ENCODE measurements at places on chromosomes 6 and 20.

- no peak for DNase-seq
Measured at GRCh38 chr20:44765091-44765490, 19.4 kb downstream of the KCNK15 start.

DNA sequence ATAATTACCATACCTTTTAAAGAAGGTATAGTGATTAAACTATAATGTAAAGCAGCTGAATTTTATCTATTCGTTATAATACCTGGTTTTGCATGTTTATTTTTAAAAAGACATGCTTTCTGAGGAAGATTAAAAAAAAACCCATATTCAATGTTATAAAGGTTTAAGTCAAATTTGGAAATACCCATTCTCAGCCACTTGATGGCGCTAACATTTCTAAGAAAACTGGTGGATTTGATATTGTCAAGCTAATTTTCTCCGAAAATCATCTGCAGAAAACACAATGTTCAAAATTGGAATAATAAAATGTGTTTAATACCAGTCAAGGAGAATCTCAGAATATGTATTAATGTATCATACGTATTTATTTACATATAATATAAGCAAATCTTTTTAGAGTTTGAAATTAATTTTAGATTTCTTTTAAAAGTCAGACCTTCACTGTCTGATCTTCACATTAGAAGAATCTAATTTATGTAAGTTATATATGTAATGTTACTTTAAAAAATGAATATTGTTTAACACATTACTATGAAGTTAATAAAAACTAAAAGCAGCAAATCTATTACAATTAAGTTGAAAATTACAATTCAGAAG is 35.0 kb downstream of the SHPRH start:
- DNase-seq, result no peak

- no peak for DNase-seq
Measured at GRCh38 chr6:77425216-77425615, 38.1 kb downstream of the HTR1B start.

- DNase-seq, result no peak
Measured at GRCh38 chr20:49948809-49949507, 12.8 kb downstream of the RNF114 start.

DNA sequence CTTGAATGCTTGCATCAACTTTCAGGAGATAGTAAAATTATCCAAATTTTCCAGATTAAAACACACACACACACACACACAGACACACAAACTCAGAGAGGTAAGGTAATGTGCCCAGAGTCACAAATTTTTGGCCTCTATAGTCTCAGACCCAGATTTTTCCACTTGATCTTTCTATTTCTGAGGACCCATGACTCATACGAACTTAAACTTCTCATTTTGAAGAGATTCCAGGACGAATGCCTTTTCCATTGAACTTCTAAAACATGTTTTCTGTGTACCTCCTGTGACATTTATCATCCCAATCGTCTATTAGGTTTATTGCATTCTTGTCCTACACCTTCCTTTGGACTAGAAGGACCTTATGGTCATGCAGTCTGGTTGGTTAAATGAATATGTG is 172.9 kb upstream of the COL21A1 start:
- DNase-seq, result no peak

GRCh38 chr6:85660181-85660611 is 17.5 kb upstream of the SYNCRIP start:
- no peak for DNase-seq

DNA sequence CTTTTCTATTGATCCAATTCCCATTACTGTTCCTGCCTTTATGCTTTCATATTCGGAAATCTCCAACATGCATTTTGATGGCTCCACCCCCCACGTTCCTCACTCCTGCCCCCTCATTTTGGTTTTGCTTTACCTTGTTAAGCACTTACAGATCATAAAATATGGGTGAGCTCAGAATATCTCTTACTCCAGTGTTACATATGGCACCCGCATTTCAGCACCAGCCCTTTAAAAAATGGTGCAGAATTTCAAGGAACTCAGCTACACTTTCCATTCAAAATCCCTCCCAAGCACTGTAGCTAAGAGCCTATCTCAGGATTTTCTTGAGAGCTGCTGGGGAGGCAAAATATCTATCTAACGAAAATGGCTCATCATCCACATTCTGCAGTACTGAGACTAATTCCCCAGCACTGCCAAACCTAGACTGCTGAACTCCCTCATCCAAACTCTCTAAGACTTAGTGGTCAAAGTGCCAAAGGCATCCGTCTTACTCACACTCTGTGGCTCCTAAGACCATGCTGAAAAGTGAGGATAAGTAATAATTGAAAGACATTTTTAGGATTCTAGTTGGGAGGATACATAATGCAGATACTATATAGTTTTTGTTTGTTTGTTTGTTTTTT is 7.8 kb downstream of the SGK1 start:
- DNase-seq, result no peak

GRCh38 chr20:43568706-43569105 is 9.9 kb downstream of the SGK2 start:
- DNase-seq, result no peak

DNA sequence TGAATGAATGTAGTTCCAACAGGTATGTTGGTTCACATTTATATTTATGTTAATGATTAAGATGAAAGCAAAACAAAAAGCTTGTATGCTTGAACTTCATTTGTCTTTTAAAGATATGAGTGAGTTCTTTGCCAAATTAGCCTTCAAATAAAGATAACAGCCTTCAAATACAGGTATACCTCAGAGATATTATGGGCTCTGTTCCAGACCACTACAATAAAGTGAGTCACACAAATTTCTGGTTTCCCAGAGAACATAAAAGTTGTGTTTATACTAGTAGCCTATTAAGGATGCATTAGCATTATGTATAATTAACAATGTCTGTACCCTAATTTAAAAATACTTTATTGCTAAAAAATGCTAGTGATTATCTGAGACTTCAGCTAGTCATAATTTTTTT is 245.3 kb upstream of the MAN1A1 start:
- DNase-seq, result no peak

DNA sequence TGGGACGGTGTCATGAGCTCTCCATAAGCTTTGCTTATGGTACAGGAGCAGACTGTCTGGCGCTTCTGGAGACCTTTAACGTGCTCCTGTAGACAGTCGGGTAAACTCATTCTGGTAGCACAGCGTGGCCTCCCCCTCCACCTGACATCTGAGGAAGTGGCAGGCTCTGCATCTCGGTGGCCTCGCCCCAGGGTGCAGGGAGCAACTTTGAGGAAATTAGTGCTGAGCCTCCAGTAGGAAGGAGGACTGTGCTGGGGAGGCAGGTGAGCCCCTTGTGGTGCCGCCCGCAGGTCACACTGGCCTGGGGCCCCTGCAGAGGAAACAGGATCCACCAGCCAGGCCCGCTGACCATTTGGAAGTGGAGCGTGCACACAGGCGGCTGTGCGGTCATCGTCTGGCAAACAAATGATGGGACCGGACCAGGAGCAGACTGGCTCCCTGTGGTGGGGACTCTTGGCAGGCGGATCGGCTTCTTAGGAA is 57.9 kb downstream of the SYNJ2 start:
- DNase-seq, result no peak

DNA sequence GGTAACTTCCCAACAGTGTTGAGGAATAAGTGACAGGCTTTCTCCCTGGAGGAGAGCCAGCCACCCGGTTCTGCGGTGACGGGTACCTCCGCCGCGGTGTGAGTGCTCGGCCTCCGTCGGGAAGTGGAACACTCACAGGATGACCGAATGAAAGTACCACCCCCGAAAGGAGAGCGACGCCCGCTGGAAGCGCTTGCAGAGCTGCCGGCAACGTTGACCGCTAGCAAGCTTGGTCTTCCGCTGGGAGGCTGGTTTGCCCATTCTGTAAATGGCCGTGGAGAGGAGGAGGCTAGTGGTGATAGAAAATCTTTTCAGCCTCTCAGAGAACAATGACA is 614 bp upstream of the TMEM242 start:
- DNase-seq, result no peak

DNA sequence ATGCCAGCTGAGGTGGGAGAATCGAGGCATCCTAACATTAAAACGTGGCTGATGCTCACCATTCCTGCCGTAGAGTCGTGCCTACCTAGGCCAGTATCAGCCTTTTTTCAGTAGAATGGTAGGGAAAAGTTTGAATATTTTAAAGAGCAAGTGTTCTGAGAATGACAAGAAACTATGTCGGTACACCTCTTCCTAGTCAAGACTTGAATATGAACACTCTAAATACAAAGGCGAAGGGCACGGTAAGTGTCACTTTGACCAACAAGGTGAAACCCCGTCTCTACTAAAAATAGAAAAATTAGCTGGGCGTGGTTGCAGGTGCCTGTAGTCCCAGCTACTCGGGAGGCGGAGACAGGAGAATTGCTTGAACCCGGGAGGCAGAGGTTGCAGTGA is 1.0 kb downstream of the GINM1 start:
- no peak for DNase-seq

- DNase-seq, result no peak
Measured at GRCh38 chr6:103872678-103873077, 987.0 kb downstream of the HACE1 start.

- no peak for DNase-seq
Measured at GRCh38 chr6:25318589-25318988, 39.4 kb downstream of the CARMIL1 start.

- DNase-seq, result no peak
Measured at GRCh38 chr20:49395659-49396058, 86.8 kb downstream of the KCNB1 start.

DNA sequence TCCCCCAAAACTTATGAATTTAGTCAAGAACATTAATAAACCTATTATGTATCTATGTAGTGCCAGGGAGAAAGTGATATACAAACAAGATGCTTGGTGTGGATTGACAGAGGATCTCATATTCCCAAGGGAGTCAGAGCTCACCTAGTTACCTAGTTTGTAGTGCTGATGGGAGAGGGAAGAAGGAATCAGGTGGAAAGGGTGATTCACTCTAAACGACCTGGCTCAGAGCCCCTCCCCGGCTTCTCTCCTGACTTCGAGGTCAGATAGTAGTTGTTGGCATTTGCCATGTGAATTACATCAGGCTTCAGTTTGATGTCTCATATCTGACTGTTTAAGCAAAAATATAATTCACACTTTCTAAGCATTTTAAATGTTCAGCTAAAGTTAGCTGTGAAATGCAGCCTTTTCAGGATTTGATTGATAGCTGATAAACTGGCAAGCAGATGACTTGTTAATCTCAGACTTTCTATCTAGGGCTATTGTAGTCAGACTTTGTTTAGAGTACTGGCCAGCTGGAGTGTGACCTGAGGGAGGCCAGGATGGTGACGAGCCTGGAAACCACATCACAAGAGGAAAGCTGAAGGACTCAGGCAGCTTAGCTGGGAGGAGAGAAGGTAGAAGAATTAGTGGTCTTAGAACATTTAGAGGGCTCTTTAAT is 123.7 kb downstream of the AKAP7 start:
- no peak for DNase-seq

Data from T-cell (primary cell).